Right lobe of liver (tissue), 6 donors: ENCODE measurements at places on chromosomes 3 and 15. TPM values are rescaled to one million over a fixed set of nuclear protein-coding genes. Genes with fewer than 3 reads are reported as not detected.

GRCh38 chr15:70140543-70141375 is 43.0 kb upstream of the TLE3 start:
- DNase-seq: peak; percentile 56

- no peak for DNase-seq
These were observed 90.8 kb downstream of the CRTC3 start for GRCh38 chr15:90620379-90621067.

- no peak for DNase-seq
These were observed 28.5 kb upstream of the CMSS1 start for GRCh38 chr3:99789011-99789721.

- no peak for DNase-seq
These were observed 19.1 kb downstream of the ALDH1L1 start for GRCh38 chr3:126161309-126161708.

Gene ADAMTS9
- total RNA-seq: 2.6 TPM
